ENCODE measurements at places on chromosomes 12 and 14. TPM values are rescaled to one million over a fixed set of nuclear protein-coding genes. Genes with fewer than 3 reads are reported as not detected.

DNA sequence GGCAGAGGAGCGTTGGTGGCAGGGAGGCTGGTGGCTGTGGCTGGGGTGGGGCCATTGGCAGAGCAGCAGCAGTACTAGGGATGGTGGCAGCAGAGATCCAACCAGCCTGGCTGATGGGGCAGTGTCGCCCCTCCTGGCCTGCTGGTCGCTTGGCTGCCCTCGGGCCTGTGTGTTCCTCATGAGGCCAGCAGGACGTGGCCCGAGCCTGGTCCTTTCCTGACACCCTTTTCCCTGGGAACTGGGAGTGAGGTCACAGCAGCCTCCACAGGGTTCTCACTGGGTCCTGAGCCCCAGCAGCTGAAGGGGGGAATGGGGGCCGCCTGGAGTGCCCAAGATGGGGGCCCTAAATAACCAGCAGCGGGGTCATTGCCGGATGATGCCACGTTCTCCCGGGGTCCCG, 46.1 kb downstream of the KIF26A start:
- no peak for DNase-seq

- no peak for DNase-seq
These were observed 1.6 kb downstream of the VDR start for GRCh38 chr12:47903151-47903611.

- no peak for DNase-seq
These were observed 41.1 kb downstream of the ERG28 start for GRCh38 chr14:75619548-75619947.

DNA sequence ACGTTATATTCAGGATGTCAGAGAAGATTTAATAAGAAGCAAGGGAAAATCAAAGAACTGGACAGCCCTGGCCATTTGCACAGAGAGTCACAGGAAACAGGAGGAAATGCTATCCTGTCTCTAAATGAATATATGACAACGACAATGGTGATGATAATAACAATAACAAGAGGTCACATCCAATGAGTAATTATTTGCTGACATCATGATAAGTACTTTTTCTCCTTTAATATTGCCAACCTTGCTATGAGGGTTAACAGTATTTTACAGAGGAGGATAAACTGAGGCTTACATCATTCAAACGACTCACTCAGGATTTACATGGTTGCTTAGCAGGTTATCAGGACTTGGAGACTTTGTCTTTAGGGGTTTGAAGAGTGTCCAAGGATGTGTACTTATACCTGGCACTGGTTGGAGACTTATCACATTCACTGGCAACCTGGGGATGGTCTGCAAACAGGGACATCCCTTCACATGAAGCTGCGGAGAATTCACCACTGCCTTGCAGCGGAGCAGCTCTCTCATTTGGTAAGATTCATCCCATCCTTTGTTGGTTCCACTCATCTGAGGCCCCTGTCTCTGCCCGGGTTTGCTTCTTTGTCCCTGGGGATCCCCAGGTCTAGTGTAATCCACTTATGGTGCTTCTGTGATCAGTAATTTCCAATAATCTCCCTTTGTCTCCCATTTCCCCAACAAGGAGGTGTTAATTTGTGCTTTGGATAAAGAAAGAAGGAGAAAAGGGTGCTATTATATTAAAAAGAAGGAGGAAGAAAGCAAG, 637.8 kb downstream of the BCL11B start:
- no peak for DNase-seq

Gene C12orf54
- not detected for total RNA-seq

Gene DEPDC4
- total RNA-seq, result 6.7 TPM

Gene LIN7A
- not detected for total RNA-seq

DNA sequence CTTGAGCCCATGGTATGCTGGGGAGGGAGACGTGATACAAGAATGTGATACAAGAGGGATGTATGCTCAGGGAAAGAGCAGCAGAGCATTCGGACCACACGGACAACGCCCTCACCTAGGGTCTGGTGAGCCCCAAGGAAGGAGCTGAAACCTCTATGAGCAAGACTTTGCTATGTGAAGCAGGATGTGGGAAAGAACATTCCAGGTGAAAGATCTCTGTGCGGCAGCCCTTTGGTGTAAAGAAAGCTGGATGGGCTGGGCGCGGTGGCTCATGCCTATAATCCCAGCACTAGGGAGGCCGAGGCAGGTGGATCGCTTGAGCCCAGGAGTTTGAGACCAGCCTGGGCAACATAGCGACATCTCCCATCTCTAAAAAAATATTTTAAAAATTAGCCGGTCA, 16.9 kb upstream of the FICD start:
- no peak for DNase-seq

Gene SDR9C7
- not detected for total RNA-seq

DNA sequence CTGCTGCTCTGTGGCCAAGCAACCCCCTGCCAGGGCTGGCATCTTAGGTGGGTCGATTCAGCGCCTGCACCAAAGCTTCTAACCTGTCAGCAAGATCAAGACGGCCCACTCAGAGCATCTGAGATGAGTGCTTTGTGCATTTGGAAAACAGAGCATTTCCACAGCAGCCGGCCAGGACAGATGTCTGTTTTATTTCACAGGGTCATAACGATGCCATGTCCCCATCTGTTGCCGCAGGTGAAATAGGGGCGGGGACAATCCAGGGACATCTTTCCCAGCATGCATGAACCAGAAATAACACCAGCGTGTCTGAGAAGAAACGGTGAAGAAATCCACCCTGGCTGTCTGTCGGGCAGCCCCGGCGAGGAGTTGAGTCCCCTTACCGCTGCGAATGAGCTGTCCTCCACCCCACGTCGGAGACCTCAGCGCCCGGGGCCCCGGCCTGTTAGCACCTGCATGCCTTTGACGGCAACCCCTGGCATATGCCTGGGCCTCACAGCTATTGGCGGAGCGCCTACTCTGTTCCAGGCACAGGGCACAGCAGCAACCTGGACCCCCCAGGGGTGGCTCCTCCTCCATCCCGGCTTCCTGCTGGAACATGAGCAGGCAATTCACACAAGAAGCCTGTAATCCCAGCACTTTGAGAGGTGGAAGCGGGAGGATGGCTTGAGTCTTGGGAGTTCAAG, 30.6 kb upstream of the ULK1 start:
- DNase-seq, result no peak

DNA sequence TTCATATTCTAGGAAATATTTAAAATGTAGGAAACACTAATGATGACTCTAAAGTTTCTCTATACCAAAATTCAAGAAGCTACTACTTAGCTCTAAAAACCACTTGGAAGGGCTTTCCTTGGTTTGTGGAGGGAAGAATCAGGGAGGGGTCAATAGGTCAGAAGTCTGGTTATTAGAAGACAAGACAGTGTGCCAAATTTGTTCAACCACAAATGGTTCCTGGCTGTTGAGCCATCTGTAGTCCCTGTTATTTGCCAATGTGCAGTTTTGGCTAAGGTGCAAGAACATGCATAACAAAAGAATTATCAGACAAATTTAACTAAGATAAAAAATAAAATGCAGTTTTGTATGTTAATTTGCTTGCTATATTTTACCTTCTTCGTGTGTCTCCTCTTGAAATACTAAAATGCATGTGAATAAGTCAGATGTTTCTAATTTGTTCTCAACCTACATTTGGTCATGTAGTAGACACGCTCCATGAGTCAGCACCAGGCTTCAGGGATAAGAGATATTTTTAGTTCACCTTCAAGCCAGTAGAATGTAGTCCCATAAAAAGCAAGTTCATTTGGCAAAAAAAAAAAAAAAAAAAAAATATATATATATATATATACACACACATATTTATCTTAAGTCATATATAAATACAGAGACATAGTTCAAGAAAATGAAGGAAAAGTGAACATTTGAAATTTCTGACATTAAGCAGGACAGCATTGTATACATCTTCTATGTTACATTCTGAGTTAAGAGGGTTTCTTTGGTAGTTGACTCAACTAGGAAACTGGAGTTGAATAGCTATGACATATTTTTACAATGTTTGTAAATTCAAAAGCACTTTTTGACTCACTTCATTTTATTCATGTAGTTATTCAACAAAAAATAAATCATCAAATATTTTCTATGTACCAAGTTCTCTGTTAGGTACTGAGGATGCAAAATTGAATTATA, 123.3 kb downstream of the KCNC2 start:
- DNase-seq, result no peak

DNA sequence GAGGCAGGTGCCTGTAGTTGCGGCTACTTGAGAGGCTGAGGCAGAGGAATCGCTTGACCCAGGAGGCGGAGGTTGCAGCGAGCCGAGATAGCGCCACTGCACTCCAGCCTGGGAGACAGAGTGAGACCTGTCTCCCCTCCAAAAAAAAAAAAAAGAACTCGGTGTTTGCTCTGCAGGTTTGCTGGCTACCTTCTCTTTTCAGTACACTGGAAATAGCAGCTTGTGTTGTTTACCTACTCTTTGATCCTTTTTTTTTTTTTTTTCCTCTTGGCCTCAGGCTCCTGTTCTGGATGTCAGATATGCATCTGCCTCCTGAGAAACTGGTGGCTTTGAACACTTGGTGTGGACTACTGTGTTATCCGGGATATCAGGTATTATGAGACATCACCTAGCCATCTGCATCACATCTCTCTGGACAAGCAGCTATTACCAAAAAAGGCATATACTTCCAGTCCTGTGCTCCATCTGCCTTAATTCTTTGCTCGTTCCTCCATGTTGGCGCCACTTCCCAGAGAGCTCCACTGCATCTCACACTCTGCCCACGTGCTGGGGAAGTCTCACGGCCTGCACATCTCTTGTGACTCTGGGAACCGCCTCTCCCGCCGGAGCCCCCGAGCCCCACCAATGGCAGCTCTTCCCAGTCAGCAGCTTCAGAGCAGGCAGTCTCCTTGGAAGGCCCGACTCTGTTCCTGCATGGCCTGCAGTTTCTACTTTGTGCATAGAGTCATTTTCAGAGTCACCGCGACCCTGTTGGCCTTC, 50.9 kb upstream of the TRAF3 start:
- no peak for DNase-seq

GRCh38 chr12:42586268-42586667, 3.3 kb downstream of the PRICKLE1 start:
- no peak for DNase-seq

GRCh38 chr12:18431771-18432170, 170.5 kb downstream of the PIK3C2G start:
- DNase-seq, result no peak

DNA sequence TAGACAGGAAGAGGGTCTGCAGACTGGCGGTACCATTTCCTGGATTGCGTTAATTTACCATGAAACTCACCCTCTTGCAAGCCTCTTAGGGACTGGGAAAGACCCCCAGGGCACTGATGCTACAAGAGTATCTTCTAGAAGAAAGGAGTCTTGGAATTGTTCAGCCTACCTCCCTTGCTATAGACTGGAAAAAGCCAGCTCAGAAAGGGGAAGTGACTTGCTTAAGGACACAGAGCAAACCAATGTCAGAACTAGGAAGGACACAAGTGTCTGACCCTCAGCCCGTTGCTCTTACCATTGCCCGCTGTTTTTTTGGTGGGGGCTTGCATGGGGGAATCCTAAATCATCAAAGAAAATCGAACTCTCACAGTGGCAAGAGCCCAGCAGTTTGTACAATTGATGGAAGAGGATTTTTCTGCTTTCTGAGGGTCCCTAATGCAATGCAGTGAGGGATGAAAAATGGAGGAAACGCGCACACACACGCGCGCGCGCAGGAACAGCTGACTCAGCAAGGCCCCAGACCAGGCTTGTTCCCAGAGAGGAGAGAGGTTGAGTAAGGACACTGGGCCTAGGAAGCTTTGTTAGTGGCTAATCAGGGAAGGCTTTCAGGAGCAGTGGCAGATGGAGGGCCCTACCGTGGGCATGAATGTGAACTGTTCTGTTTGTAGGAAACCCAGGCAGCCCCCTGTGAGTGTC, 50.9 kb downstream of the RIN3 start:
- DNase-seq, result no peak

Gene PIWIL1
- total RNA-seq, result not detected

Measured in activated naive CD4-positive, alpha-beta T cell treated with anti-CD3 and anti-CD28 coated beads, Interleukin-2, amount 50 U/mL, for 72 hours (primary cell).